ENCODE measurements at places on chromosomes 5 and 9.

GRCh38 chr9:75418518-75418917, 330.2 kb downstream of the OSTF1 start:
- DNase-seq: no peak

GRCh38 chr5:4989118-4989517, 151.0 kb upstream of the ADAMTS16 start:
- no peak for DNase-seq

DNA sequence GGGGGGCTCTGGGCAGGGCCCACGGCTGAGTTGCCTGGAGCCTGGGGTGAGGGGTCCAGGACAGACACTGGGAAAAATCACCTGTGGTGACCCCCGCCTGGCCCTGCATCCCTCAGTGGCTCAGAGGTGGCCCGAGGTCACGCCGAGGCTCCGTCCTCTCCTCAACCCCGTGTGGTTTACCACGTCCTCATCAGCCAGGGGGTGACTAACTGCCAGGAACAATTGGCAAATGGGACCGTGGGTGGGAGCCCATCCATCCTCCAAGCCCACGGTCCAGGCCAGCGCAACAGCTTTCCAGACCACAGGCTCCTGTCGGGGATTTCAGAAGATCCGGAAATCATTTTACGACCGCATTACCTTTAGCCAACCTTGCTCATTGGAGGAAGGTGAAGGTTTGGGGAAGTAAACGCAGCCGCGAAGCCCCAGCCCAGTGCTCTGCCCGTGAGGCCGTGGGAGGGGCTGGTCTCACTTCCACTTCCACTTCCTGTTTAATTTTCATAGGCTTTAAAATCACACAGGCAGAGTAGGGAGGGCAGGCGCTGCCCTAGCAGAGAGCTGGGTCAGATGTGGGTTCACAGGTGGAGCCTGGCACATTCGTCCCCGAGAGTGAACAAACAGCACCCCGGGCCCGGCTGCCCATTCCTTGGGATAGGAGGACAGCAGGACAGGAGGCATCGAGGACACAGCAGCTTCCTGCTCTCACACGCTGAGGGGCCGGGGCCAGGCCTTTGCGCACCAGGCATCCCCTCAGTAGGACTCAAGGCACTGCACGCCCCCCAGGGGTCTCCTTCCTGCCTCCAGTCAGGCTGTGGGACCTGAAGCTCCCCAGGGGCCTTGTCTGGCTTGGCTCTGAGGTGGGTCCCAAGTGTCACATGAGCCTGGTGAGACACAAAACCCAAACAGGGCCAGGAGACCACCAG, 19.8 kb upstream of the SLC9A3 start:
- no peak for DNase-seq

GRCh38 chr5:53038196-53038847, 49.2 kb downstream of the ITGA2 start:
- no peak for DNase-seq

DNA sequence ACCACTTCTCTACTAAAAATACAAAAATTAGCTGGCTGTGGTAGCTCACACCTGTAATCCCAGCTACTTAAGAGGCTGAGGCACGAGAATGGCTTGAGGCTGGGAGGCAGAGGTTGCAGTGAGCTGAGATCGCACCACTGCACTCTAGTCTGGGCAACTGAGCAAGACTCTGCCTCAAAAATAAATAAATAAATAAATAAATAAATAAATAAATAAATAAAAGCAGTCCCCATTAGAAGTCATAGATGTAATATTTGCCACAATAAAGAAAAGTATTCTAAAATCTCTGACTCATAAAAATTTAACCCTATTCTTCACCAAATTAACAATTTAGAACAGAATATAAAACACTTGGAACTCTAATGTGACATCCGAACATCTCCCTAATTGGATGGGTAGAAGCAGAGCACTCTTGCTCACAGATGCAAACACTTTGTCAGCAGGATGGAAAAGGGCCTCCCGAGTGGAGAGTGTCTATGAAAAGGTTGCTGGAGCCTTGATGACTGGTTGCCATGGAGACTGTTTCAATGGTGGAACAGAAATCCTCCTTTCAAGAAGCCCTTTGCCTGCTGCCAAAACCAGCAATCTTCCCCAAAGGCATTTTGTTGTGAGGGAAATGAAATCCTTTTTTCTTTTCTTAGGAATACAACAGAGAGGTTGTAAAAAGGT, 38.9 kb upstream of the TRAF1 start:
- no peak for DNase-seq

DNA sequence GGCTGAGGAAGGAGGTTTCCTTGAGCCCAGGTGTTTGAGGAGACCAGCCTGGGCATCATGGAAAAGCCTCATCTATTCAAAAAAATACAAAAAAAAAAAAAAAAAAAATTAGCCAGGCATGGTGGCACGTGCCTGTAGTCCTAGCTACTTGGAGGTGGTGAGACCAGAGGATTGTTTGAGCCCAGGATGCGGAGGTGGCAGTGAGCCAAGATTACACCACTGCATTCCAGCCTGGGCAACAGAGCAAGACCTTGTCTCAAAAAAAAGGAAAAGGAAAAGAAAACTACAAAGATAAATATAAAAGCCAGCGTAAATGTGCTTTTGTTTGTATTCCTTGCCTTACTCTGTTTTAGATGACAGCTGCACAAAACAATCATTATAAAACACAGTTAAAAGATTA, 2249.2 kb upstream of the C9orf72 start:
- DNase-seq: no peak

DNA sequence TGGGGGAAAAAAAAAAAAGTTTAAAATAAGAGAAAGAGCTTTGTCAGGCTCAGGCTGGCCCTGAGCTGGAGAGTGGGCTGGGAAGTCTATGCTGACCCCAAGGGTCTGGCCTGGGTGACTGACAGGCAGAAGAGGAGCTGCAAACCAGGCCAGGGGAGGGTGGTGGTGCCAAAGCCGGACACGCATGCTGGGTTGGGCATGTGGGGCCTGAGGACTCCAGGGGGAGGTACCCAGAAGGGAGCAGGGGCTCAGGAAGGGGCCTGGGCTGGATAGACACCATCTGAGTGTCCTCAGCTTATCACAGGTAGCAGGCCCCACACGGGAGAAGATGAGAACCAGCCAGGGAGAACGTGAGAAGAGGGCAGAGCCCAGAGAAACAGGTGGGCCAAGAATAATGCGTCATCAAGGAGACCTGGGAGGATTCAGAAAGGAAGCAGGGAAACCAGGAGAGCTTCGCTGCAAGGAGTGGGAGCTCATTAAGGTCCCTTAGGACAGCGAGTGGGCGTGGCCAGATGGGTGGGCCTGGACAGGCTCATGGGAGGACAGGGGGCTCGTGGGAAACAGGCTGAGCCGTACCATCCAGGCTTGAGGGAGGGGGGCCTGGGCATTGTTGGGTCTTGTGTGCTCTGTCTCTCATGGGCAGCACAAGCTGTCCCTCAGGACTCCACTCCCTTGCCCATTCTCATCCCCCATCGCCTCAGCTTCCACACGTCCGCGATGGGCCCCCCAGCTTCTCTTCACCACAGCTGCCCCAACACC, 16.0 kb downstream of the TMOD1 start:
- no peak for DNase-seq

DNA sequence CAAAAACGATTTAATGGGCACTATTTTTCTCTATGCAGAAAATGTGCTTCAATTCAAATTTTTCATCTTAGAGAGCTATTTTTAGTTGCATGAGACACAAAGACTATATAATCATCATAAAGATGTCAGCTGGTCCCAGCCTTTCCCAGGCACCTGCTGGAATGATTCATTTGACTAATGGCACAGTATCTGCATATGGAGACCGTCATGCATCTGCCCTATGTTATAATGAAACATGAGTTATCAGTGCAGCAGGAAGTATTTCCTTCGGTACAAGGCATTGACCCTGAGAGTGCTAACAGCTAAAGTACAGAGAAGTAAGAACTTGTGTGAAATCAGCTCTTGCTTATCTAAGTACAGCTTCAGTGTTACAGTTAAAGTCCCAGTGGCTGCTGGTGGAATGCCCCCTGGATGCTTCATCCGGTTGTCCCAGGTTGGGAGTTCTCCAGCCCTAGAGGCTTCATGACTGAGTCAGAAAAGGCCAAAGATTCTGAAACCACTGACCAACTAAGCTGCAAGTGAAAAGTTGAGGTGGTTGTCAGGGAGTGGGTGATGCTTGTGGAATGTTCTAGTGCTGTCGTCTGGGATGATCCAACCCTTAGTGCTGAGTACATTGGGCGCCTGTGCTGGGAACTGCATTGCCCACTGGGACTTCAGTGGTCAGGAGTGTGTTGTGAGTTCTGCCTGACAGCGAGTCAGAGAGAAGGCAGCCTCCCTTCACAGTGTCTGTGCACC, 57.2 kb downstream of the MTRR start:
- DNase-seq: no peak

DNA sequence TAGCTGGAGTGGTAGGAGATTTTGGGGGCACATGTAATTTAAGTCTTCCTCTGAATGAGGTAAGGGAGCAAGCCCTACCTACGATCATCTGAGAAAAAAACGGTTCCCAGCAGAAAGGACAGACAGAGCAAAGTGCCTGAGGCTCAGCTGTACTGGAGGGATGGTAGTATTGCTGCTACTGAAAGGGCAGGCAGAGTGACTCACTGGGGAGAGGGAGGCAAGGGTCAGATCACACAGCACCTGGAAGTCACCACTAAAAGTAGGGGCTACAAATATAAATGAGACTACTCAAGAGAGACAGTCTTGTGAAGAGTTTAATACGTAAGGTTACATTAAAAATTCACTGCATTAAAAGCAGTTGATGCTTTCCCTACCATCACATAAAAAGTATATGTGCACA, 75.9 kb downstream of the NFIB start:
- DNase-seq: no peak

DNA sequence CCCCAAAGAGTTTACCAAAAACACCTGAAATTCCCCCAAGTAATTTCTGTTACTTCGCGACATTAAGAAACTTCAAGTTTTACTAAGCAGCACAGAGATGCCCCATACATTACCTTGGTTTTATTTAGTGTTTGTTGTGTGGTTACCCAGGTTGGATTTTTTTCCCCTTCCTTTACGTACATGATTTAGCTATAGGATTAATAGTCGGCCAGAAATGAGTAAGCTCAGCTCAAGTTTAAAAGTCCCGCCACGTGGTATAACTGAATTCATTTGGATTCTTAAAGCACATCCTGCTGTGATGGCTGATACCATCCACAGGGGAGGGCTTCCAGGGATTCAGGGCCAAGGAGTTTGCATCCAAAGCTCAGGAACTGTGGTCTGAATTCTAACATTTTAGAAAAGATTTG, 75.9 kb downstream of the DAP start:
- DNase-seq: no peak

GRCh38 chr9:127927201-127927987, 3.2 kb downstream of the PIP5KL1 start:
- DNase-seq: peak; percentile 73

- DNase-seq: no peak
Observed at GRCh38 chr5:51095486-51095885, 287.8 kb upstream of the ISL1 start.

DNA sequence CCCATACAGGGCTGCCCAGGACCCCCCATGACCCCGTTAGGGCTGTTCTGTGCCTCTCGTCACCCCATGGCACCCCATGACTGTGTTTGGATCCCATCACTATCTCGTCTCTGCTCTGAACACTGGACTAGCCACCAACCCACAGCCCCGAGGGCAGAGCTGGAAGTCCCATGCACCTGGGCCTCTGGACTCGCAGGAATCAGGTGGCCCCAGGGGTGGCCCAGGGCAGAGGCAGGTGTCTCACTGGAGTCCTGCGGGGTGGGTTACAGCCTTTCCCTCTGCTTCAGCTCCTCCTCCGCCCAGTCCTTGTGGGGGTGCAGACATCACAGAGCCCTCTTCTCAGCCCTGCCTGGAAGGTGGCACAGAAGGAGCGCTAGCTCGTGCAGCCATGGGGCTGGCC, 79.7 kb downstream of the COL5A1 start:
- DNase-seq: no peak

- DNase-seq: no peak
Observed at GRCh38 chr5:28927559-28928326, 1889.4 kb upstream of the CDH9 start.

GRCh38 chr5:2557435-2557834, 194.0 kb downstream of the IRX2 start:
- DNase-seq: no peak

DNA sequence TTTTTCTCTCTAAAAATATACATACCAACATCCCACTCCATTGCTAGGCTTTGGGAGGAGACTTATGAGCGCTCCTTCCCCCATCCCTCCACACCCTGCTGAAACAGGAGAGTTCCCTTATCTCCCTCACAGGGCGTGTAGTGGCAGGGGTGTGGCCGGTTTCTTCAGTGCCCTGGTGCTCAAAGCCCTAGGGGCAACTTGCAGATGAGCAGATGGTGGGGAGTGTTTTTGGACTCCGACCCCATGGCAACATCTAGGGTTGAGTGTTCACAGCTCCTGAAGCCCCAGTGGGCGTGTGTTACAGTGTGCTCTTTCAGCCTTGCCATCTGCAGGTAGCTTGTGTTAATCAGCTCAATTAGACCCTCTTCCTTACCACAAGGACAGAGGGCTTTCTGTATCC, 409.5 kb downstream of the MAT2B start:
- DNase-seq: no peak

GRCh38 chr9:97672403-97672802, 24.7 kb downstream of the XPA start:
- no peak for DNase-seq

DNA sequence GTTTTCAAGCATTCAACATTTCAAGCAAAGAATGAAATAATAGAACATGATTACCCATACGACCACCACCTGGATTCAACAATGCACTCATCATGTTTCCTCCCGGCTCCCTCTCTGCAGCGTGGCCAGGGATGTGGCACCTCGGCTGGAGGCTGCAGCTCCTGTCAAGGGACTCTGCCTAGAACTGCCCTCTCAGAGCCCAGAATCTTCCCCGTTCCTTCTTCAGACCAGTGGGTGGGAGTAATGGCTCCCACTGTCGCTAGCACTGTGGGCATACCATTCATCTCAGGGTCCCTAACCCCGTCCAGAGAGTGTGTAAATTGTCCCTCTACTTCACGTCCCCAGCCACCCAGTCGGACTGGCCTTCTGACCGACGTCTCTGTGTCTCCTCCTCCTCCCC, 118.6 kb upstream of the COL5A1 start:
- DNase-seq: no peak

- DNase-seq: no peak
Observed at GRCh38 chr5:98275980-98276379, 497.5 kb upstream of the RGMB start.

- DNase-seq: no peak
Observed at GRCh38 chr9:129556491-129557191, 64.3 kb downstream of the C9orf50 start.

DNA sequence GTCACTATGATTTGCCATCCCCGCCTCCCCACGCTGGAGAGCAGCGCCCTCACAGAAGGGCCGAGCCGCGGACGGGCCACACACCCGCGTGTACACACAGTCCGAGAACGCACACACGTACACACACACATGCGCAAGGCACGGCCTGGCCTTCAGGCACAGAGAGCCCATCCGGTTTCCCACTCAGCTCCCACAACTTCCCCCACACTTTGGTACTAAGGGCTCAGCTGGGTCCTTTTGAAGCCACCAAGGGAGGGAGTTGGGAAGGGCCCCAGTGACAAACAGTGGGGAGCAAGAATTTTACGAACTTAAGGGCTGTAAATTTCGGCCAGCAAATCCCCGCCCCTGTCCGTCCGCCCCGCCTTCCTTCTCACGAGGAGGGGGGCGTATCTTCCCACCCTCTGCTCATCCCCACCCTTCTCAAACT, 133.3 kb upstream of the HAND1 start:
- DNase-seq: no peak
